ENCODE measurements at places on chromosomes 5 and 9. TPM values are rescaled to one million over a fixed set of nuclear protein-coding genes. Genes with fewer than 3 reads are reported as not detected.

DNA sequence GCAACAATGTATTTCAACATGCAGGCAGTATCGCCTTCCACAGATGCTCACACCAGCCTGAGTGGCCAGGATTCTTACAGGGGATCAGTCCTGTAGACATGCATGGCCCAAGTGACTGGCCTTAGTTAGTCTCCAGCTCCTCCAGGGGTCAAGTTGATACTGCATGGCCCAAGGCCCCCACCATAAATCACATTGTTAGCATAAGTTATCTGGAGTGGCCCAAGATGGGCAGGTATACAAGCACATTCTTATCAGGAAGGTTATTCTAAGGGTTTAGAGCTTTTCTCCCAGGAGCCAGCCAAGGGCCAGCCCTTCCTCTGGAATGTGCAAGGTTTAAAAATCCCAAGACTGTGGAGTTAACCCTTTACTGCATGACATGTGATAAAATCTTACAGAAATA is 230.9 kb upstream of the NFIL3 start:
- DNase-seq, result no peak

DNA sequence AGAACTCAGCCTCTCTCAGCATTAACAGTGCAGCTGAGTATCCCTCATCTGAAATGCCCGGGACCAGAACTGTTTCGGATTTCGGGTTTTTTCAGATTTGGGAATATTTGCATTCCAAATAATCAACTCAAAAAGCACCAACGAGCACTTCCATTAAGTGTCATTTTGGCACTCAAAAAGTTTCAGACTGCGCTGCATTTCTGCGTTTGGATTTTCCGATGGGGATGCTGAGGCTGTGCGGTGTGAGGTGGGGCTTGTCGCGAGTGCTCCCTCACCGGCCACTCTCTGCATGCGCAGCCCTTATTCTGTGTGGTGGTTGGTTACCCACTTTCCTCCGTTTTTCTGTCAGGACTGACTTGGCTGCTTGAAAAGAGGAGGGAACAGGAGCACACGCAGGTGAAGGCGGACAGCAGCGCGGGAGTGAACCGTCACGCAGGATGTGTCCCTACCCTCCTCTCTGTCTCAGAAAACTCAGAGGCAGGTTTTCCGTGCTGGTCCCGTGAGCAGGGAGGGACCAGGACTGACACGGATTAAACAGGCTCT is 8.4 kb downstream of the UBAC1 start:
- DNase-seq, result no peak

GRCh38 chr9:91809581-91810285 is 140.3 kb downstream of the ROR2 start:
- no peak for DNase-seq

DNA sequence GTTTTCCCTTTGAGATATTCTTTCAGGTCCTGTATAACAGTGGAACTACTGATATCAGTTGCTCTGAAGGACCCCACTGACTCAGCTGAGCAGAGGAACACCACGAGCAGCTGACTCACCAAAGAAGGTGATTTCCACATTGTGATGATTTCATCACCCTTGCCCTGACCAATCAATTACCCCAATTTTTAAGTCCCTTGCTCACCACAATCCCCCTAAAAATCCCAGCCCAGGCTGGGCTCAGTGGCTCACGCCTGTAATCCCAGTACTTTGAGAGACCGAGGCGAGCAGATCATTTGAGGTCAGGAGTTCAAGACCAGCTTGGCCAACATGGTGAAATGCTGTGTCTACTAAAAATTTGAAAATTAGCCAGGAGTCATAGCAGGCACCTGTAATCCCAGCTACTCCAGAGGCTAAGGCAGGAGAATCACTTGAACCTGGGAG is 125.3 kb upstream of the ABCA1 start:
- peak; percentile 93 for DNase-seq

GRCh38 chr5:134577796-134578577 is 52.5 kb downstream of the JADE2 start:
- peak; percentile 79 for DNase-seq

The FRMD3 gene
- 0.86 TPM for total RNA-seq

All from fibroblast of villous mesenchyme (primary cell).